ENCODE measurements at places on chromosomes 11 and 22. TPM values are rescaled to one million over a fixed set of nuclear protein-coding genes. Genes with fewer than 3 reads are reported as not detected.
A peak's percentile ranks its signal among the peaks of the same experiment; 100 is the strongest.

Gene LRRC56
- total RNA-seq = 1.4 TPM

Gene SORL1
- 21.3 TPM for total RNA-seq

Gene OR10A2
- total RNA-seq = not detected

Gene SPON1
- 0.82 TPM for total RNA-seq

Gene TEAD1
- total RNA-seq = 1.4 TPM

Gene PRR33
- total RNA-seq = not detected

Gene TKFC
- 50.8 TPM for total RNA-seq

Gene NAALAD2
- total RNA-seq = not detected

DNA sequence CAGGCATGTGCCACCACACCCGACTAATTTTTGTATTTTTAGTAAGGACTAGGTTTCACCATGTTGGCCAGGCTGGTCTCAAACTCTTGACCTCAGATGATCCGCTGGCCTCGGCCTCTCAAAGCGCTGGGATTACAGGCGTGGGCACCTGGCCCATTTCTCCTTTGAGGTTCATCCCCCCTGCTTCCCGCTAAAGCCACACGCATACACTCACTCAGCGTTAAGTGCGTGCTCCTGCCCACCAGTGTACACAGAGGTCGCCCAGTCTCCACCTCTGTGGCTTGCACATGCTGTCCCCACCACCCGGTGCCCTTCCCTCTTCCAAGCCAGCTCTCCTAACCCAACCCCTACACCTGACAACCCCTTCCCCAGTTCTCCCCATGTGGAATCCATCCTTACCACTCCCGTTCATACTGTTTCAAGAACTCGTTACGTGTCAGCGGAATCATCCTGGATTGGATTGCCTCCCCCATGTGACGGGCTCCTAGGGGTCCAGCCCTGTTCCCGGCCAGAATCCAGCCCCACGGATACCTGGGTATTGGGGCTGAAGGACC is 15.7 kb upstream of the CYTH4 start:
- DNase-seq = no peak

DNA sequence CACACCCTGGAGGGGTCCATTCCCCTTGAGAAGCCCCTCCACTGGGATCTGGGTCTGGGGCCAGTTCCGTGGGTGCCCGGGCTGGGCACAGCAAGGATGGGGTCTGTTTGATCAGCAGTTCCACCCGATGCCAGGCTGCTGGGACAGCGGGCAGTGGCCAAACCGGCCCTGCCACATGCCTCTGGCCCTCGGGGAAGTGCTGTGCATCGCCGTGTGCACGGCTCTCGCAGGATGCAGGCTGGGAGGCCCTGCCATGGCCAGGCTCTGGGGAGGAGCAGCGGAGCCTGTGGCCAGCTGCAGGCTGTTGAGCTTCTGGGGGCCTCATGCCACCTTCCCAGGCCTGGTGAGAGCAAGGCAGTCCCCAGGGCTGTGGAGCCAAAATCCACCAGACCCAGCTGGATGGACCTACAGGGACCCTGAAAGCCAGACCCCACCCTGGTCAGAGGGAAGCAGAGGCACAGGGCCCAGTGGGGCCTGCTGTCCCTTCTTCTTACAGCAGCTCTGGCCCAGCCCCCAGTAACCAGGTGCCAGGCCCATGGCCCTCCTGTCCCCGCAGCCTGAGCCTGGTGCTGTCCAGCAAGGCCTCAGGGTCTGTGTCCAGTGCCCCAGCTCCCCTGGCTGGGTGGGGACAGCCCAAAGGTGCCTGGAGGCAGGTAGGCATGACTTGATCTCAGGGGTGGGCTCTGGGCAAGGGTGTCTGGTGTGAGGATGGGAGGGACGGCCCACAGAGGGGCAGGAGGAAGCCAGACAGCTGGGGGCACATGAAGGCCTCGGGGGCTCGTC is 57.3 kb downstream of the WNT7B start:
- no peak for DNase-seq

DNA sequence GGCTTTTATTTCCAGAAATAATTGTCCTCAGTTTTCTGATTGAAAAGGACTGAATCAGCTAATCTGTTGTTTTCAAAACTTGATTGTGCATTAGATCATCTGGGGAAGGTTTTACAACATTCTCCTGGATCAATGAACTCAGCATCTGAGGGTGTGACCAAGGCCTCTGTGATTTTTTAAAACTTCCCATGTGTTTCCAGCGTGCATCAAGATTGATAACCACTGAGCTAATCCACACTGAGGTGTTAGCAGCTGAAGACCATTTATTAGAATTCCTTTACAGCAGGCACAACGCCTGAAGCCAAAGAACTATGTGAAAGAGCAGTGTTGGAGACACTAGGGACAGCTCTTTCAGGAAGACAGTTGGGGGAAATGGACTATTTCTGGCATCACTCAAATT is 10.2 kb downstream of the VSTM5 start:
- no peak for DNase-seq

GRCh38 chr22:48957311-48957986 is 870.2 kb downstream of the BRD1 start:
- DNase-seq = no peak

DNA sequence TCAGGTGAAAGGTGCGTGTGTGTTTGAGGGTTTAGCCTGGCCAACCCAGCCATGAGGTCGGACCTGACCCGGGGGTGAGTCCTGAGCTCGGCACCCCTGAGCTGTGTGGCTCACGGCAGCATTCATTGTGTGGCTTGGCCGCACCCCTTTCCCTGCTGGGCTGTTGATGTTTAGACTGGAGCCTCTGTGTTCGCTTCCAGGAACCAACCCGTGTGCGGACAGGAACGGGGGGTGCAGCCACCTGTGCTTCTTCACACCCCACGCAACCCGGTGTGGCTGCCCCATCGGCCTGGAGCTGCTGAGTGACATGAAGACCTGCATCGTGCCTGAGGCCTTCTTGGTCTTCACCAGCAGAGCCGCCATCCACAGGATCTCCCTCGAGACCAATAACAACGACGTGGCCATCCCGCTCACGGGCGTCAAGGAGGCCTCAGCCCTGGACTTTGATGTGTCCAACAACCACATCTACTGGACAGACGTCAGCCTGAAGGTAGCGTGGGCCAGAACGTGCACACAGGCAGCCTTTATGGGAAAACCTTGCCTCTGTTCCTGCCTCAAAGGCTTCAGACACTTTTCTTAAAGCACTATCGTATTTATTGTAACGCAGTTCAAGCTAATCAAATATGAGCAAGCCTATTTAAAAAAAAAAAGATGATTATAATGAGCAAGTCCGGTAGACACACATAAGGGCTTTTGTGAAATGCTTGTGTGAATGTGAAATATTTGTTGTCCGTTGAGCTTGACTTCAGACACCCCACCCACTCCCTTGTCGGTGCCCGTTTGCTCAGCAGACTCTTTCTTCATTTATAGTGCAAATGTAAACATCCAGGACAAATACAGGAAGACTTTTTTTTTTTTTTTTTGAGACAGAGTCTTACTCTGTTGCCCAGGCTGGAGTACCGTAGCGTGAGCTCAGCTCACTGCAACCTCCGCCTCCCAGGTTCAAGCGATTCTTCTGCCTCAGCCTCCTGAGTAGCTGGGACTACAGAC is 53.9 kb upstream of the PPP6R3 start:
- DNase-seq = no peak

GRCh38 chr11:44366741-44367140 is 56.8 kb upstream of the ALX4 start:
- DNase-seq = no peak

GRCh38 chr11:75563978-75564552 is 2.0 kb downstream of the SERPINH1 start:
- DNase-seq = no peak

DNA sequence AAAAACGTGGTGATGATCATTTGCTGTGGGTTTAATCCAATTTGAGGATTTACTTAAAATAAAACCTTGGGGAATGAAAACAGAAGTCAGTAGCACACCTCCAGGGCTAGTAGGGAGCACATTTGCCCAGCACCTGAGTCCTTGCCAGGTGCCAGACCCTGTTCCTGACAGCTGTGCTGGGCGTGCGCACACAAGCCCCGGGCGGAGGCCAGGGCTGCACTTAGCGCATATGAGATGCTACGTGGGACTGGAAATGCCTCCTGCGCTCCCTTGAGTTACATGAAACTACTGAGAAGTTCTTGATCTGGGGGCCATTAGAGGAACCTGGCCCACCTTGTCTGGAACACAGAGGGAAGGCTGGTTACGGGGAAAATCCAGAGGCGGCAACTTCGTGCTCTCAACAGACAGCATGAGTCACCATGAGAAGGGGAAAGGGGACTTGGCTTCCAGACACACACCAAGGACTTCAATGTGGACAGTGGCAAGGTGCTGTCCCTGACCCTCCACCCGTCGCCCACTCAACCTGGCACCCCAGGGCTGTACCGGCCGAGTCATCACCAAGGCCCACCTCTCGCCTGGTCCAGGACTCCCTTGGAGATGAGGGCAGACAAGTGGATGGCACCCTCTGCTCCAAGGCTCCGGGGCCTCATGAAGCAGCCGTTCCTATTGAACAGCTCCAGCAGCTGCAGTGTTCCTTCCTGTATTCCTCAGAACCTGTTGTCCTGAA is 1468.6 kb downstream of the BRD1 start:
- no peak for DNase-seq

- no peak for DNase-seq
Observed at GRCh38 chr11:58926695-58927094, 12.6 kb upstream of the GLYATL1 start.

GRCh38 chr11:111422494-111423249 is 43.6 kb upstream of the POU2AF1 start:
- DNase-seq = peak; percentile 53

- no peak for DNase-seq
Observed at GRCh38 chr22:24001314-24001713, 3.9 kb downstream of the GSTT4 start.

GRCh38 chr11:60854140-60854846 is 1.5 kb downstream of the PTGDR2 start:
- DNase-seq = no peak

Measured in activated T-cell treated with anti-CD3 and anti-CD28 coated beads, Interleukin-2, amount 50 U/mL, for 4 hours (primary cell).